ENCODE measurements at places on chromosomes 7 and 10. TPM values are rescaled to one million over a fixed set of nuclear protein-coding genes. Genes with fewer than 3 reads are reported as not detected.

INTS1 gene
- total RNA-seq: 50.4 TPM

GPR158 gene
- 0.06 TPM for total RNA-seq

GNA12 gene
- total RNA-seq: 37.4 TPM

LRRN3 gene
- not detected for total RNA-seq

WDFY4 gene
- total RNA-seq: not detected
